Airway epithelial cell (primary cell): ENCODE measurements at places on chromosomes 5 and 9. TPM values are rescaled to one million over a fixed set of nuclear protein-coding genes. Genes with fewer than 3 reads are reported as not detected.

SPATA24 gene
- 5.3 and 5.4 TPM in 2 replicates for total RNA-seq

SHISAL2B gene
- total RNA-seq = not detected in 2 replicates

ADAMTS16 gene
- total RNA-seq = not detected in 2 replicates

SHOC1 gene
- total RNA-seq = 0.07 and 0.19 TPM in 2 replicates

GABRA1 gene
- not detected in 2 replicates for total RNA-seq

ARSI gene
- 3.3 and 5.8 TPM in 2 replicates for total RNA-seq

LRRC19 gene
- total RNA-seq = not detected in 2 replicates

BRIX1 gene
- total RNA-seq = 35.1 and 45.6 TPM in 2 replicates

FOXD4 gene
- total RNA-seq = 0.21 TPM in 1 of 2 replicates, not detected in the other

CBY3 gene
- not detected in 2 replicates for total RNA-seq

ARAP3 gene
- total RNA-seq = 6.9 and 11.6 TPM in 2 replicates

OR1Q1 gene
- total RNA-seq = not detected in 2 replicates

SPATA31C1 gene
- not detected in 2 replicates for total RNA-seq

PCDHA6 gene
- not detected in 2 replicates for total RNA-seq

LRRC14B gene
- total RNA-seq = not detected in 2 replicates

ESM1 gene
- total RNA-seq = 0.14 and 0.56 TPM in 2 replicates

FAM153A gene
- total RNA-seq = not detected in 2 replicates

MYMK gene
- not detected in 2 replicates for total RNA-seq

FOXD4L4 gene
- total RNA-seq = 0.07 and 0.19 TPM in 2 replicates

ZNF346 gene
- total RNA-seq = 7.0 and 11.9 TPM in 2 replicates

NUTM2F gene
- total RNA-seq = not detected in 2 replicates

TLX3 gene
- 0.07 TPM in 1 of 2 replicates, not detected in the other for total RNA-seq

BAAT gene
- 0.05 and 0.07 TPM in 2 replicates for total RNA-seq
